ENCODE measurements at places on chromosomes 5 and 9.

DNA sequence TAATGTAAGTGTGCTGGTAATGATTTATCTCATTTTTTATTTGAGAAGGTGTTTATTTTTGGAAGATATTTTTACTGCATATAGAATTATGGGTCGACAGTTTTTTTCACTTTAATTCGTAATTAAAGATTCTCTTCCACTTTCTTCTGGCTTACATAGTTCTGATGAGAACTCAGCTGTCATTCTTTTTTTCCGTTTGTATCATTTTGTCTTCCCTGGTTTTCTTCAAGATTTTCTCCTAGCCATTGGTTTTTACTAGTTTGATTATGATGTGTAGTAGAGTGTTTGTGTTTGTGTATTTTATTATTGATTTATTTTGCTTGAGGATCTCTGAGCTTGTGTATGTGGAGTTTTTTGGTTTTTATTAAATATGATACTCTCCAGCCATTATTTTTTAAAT lies 21.7 kb downstream of the SLF1 start:
- DNase-seq, result no peak
- H3K4me1 ChIP-seq, result no peaks in the 10 kb centered on the region
- peaks cover 4% of the 10 kb centered on the region for H3K36me3 ChIP-seq
- H3K27ac ChIP-seq, result no peak overlapping the region

DNA sequence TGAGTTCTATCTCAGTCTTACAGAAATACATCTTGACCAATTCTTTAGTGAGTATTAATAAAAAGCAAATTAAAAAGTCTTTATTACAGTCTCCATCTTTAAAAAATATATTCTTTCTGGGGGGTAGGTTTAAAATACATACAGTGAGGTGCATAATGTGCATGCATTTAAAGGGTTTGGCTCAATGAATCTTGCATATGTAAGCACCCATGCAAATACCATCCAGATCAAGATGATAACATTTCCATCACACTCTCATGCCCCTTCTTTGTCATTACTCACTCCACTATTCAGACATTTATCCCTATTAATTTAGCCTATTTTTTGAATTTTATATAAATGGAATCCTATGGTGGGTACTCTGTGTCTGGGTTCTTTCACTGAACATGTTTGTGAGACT lies 113.0 kb downstream of the APBA1 start:
- H3K4me1 ChIP-seq, result no peaks in the 10 kb centered on the region
- no peak for DNase-seq
- H3K36me3 ChIP-seq, result no peaks in the 10 kb centered on the region
- no peaks in the 10 kb centered on the region for H3K27me3 ChIP-seq
- H3K27ac ChIP-seq, result no peak overlapping the region

DNA sequence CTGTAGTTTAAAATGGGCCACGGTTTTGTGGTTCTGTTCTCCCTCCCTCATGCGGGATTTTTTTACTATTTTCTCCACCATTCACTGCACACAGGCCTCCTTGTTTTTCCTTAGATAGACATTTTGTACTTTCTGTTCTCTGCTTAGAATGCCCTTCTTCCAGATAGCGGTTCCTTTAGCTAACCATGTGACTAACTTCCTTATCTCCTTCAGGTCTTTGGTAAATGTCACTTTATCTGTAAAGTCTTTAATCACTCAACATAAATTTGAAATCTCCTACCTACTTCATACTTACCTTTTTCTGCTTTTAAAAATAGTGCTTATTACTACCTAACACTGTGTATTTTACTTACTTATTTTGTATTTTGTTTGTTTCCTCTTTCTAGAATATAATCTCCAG lies 15.0 kb downstream of the FER start:
- H3K4me1 ChIP-seq, result no peaks in the 10 kb centered on the region
- DNase-seq, result no peak
- no peak overlapping the region for H3K27ac ChIP-seq

DNA sequence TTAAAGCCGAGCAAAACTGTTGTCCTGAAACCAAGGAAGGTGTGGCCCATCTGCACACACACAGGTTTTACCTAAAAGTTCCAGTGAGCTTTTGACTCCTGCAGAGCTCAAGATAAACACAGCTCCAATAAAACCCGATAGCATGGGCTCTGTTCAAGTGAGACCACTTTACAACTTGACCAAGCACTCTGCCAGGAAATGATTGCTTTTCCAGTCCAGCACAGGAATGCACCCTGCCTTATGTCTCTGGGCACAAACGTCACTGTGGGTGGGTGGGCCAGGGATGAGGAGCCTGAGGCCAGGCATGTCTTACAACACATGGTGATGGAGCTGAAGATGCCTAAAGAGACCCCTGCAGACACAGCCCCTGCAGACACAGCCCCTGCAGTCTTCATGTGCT lies 115.3 kb downstream of the ROR2 start:
- no peaks in the 10 kb centered on the region for H3K27me3 ChIP-seq
- no peaks in the 10 kb centered on the region for H3K36me3 ChIP-seq
- no peak overlapping the region for H3K4me3 ChIP-seq
- H3K4me1 ChIP-seq, result no peaks in the 10 kb centered on the region
- H3K27ac ChIP-seq, result no peak overlapping the region
- no peak for DNase-seq

- no peaks in the 10 kb centered on the region for H3K27me3 ChIP-seq
- no peak overlapping the region for H3K27ac ChIP-seq
- peaks cover 16% of the 10 kb centered on the region for H3K36me3 ChIP-seq
- DNase-seq, result no peak
- no peaks in the 10 kb centered on the region for H3K4me1 ChIP-seq
- no peak overlapping the region for H3K4me3 ChIP-seq
These were observed 35.6 kb downstream of the TPPP start for GRCh38 chr5:657570-657969.

DNA sequence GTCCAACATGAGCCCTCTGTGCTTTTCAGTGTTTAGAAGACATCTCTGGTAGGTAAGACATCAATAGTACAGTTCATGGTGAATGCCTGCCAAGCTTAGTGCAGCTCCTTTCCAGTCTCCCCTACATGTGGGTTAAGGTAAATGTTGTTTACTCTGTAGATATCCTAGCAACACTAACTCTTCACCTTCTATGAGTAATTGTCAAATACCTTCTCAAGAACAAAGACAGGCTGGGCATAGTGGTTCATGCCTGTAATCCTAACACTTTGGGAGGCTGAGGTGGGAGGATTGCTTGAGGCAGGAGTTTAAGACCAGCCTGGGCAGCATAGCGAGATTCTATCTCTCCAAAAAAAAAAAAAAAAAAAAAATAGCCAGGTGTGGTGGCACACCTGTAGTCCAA lies 18.7 kb upstream of the RASGRF2 start:
- DNase-seq, result no peak
- no peaks in the 10 kb centered on the region for H3K36me3 ChIP-seq
- H3K4me1 ChIP-seq, result no peaks in the 10 kb centered on the region
- no peaks in the 10 kb centered on the region for H3K27me3 ChIP-seq
- H3K4me3 ChIP-seq, result no peak overlapping the region
- H3K27ac ChIP-seq, result no peak overlapping the region

DNA sequence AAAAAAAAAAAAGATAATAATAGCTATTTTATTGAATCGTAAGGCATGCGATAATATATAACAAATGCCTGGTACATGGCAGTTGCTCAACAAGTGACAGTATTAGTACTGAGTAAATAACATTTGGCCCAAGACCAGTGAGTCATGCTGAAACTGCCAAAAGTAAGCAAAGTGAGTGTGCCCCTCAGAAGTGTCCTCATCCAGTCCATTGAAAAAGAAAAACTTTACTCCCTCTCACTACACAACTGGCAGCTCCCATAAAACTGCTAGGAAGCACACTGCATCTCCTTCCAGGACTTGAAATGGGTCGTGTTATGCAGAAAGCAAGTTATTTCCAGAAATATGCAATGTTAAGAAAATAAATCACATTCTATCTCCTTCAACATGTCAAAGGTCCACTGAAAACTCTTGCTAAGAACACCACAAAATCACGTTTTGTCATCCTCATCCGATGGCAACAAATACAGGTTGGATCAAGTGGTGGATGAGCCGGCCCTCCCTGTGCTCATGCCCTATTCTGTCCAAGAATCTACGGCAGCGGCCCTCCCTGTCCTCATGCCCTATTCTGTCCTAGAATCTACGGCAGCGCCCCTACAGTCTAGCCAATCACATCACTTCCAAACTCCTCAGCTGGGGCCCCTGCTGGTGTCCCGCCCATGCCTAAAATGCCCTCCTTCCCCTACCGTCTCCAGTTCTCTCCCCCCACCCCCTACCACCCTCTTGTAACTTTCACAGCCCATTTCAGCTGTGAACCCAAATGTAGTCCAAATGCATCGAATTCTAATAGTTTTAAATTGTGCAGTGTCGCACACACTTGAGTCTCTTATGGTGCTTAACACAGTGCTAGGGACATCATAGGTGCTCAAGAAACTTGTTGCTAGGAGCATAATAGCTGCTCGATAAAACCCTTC lies 12.5 kb downstream of the PTCH1 start:
- no peak for DNase-seq
- peaks cover 13% of the 10 kb centered on the region for H3K4me1 ChIP-seq
- no peaks in the 10 kb centered on the region for H3K27me3 ChIP-seq
- peak overlapping the region; percentile 94 for H3K4me3 ChIP-seq

DNA sequence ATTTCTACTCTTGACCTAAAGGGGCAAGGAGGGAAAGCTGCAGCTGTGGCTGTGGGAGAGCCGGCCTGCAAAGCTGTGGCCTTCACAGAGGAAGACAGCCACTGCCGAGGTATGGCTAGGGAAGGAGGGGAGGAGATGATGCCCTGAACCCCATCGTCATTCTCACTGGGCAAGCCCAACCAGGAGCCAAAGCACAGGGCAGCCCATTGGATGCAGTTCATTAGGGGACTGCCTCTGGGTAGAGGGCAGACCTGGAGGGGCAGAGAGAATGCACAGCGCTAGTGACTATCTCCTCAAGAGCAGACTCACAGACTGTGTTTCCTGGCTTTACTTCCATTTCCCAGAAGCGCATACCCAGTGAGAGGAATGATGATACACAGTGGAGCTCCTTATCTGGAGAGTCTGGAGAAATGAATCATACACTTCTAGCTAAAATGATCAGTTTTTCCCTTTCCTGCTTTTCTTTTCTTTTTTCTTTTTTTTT lies 47.2 kb upstream of the TTC23L start:
- no peaks in the 10 kb centered on the region for H3K36me3 ChIP-seq
- no peaks in the 10 kb centered on the region for H3K4me1 ChIP-seq
- DNase-seq, result no peak
- no peaks in the 10 kb centered on the region for H3K27me3 ChIP-seq

- no peak for DNase-seq
- no peaks in the 10 kb centered on the region for H3K27me3 ChIP-seq
- H3K4me1 ChIP-seq, result peaks cover 28% of the 10 kb centered on the region
- H3K36me3 ChIP-seq, result no peaks in the 10 kb centered on the region
- peak overlapping the region; percentile 86 for H3K4me3 ChIP-seq
These were observed 709 bp downstream of the IQGAP2 start for GRCh38 chr5:76403766-76404222.

DNA sequence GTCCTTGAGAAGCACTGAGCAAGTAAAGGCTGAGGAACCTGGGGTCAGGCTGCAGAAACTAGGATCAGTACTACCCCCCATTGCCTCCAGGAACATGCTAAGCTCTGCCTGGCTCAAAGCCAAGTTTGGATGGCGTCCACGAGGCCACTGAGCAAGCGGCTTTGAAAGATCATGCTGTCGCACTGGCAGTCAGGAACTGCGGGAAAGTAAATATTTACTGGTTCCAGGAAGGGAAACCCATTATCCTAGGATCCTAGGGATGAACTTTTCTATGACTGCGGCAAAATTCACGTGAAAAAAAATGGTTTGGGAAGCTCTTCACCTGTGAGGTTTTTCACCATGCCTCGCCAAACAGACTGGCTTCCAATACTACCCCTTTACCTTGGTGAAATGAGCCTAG lies 75.3 kb upstream of the PJA2 start:
- DNase-seq, result no peak
- H3K27me3 ChIP-seq, result no peaks in the 10 kb centered on the region
- H3K36me3 ChIP-seq, result no peaks in the 10 kb centered on the region

DNA sequence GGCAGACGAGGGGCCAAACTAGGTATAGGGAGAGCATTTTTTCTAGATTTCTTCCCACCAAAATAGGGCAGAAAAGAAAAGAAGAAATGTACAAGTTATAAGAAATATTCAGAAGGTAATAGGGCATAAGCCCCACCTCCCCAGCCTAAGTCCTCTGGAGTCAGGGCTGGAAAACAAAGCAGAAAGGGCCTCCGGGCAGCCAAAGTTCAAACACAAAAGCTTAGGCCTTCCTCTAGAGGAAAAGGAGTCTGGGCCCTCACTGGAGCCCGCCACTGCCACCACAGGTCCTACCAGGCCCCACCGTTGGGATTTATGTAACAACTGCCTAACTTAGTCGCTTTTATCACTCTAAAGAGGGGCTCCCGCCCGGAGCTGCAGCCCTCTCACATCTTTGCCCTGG lies 27.6 kb downstream of the TBC1D2 start:
- no peaks in the 10 kb centered on the region for H3K36me3 ChIP-seq
- H3K4me3 ChIP-seq, result no peak overlapping the region
- H3K27me3 ChIP-seq, result no peaks in the 10 kb centered on the region
- no peak overlapping the region for H3K27ac ChIP-seq
- DNase-seq, result no peak

DNA sequence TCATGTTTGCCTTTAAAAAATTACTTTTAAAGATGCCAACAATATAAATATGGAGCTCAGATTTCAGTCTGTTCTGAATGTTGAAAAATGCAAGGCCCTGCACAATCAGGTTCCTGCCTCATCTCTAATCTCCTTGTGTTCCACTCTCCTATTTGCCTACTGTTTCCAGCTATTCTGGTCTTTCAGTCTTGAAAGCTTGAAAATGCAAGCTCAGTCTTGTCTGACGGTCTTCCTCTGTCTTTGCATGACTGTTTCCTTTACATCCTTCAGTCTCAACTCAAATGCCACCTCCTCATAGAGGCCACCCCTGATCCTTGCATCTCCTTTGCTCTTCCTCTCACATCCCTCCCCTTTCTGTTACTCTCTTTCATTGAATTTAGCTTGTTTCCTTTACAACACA lies 354.9 kb downstream of the KIF4B start:
- no peaks in the 10 kb centered on the region for H3K27me3 ChIP-seq
- no peak overlapping the region for H3K4me3 ChIP-seq
- H3K4me1 ChIP-seq, result no peaks in the 10 kb centered on the region
- no peak overlapping the region for H3K27ac ChIP-seq
- DNase-seq, result no peak

DNA sequence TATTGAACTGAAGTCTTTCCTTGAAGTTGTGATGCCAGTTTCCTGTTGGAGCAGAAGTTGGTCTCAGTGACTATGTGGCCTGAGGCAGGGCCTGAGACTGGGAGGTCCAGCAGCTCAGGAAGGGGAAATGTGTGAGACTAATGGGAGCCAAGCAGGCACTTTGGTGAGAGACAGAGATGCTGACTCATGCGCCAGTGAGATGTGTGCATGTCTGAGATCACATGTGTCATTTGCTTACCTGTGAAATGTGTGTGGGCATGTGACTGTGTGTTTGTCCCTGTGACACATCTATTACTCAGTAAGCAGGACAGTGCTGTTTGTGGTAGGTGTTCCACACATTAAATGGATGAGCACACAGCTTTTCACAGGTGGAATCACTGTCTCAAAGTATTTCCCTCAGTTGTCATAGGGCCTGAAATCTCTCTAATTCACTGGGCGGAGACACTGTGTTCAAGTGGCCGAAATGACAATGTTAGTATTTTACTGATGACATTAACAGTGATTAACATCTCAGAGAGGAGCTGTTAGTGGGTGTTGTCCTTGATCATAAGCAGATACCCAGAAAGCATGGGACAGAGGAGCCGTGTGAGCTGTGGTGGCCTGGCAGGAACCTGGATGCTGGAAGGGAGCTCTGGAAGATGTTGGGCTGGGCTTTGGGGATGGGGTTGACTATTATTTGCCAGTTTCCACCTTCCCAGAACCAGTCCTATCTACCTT lies 7.4 kb downstream of the NPR2 start:
- DNase-seq, result no peak
- H3K27ac ChIP-seq, result no peak overlapping the region
- no peak overlapping the region for H3K4me3 ChIP-seq
- H3K36me3 ChIP-seq, result peaks cover 13% of the 10 kb centered on the region

Data from GM12878 (cell line).